Cardiac muscle cell (in vitro differentiated cells and primary cell): ENCODE measurements at places on chromosomes 1 and 21. TPM values are rescaled to one million over a fixed set of nuclear protein-coding genes. Genes with fewer than 3 reads are reported as not detected.

- DNase-seq = no peak
These were observed 9.0 kb upstream of the ZBTB21 start for GRCh38 chr21:42019101-42019605.

- DNase-seq = no peak
These were observed 133.6 kb upstream of the JUN start for GRCh38 chr1:58917436-58917835.

- no peak for DNase-seq
These were observed 33.9 kb downstream of the APP start for GRCh38 chr21:26136671-26137070.

SPRR1B gene
- not detected in 2 replicates for total RNA-seq

DNA sequence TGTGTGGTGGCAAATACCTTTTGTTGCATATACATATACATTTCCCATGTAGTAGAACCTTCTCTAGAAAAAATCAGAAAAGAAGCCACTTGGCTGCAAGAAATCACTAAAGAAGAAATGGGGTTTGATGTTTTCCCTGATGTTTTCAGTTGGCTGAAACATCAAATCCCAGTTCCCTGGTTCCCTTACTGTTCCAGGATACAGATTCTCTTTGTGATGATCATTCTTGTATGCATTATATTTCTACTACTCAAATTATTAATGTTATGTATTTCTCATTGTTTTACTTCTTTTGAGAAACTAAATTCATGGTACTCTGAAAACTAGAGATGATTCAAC, 7.6 kb downstream of the RNU1-2 start:
- no peak for DNase-seq

NECTIN4 gene
- not detected in 2 replicates for total RNA-seq

ATP5PB gene
- 247 and 438 TPM in 2 replicates for total RNA-seq

- DNase-seq = no peak
These were observed 119.3 kb upstream of the ZC3H12A start for GRCh38 chr1:37354876-37355650.

DNA sequence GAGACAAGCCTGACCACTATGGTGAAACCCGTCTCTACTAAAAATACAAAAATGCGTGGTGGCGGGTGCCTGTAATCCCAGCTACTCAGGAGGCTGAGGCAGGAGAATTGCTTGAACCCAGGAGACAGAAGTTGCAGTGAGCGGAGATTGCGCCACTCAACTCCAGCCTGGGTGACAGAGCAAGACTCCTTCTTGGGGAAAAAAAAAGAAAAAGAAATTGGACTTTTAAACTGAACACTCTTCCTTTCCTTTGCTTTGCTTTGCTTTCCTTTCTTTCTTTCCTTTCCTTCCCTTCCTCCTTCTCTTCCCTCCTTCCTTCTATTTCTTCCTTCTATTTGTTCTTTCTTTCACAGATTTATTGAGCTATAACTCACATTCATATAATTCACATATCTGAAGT, 43.3 kb upstream of the PUM1 start:
- no peak for DNase-seq

GRCh38 chr1:66370462-66370971, 163.4 kb upstream of the SGIP1 start:
- no peak for DNase-seq

OR10R2 gene
- total RNA-seq = not detected in 2 replicates

HMGN1 gene
- total RNA-seq = 258 and 375 TPM in 2 replicates

PDZK1IP1 gene
- not detected in 2 replicates for total RNA-seq
